Heart right ventricle (tissue), 16 donors: ENCODE measurements at places on chromosomes 5 and 9. TPM values are rescaled to one million over a fixed set of nuclear protein-coding genes. Genes with fewer than 3 reads are reported as not detected.

DNA sequence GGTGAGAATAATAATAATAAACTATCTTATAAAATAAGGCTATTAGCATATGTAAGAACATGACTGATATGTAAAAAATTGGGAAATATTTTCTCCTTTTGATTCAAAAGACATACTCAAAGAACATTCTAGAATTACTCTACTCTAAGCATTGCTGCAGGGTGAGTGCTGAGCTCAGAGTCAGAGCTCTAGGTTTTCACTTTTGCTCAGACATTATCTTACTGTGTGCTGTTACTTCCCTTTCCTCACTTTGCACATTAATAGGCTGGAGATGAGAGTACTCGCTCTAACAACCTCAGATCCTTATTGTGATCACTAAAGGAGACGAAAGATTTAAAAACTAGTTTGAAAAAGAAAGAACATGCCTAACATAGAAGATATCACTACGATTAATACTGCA lies 99.4 kb upstream of the C9orf72 start:
- DNase-seq, result no peak

DNA sequence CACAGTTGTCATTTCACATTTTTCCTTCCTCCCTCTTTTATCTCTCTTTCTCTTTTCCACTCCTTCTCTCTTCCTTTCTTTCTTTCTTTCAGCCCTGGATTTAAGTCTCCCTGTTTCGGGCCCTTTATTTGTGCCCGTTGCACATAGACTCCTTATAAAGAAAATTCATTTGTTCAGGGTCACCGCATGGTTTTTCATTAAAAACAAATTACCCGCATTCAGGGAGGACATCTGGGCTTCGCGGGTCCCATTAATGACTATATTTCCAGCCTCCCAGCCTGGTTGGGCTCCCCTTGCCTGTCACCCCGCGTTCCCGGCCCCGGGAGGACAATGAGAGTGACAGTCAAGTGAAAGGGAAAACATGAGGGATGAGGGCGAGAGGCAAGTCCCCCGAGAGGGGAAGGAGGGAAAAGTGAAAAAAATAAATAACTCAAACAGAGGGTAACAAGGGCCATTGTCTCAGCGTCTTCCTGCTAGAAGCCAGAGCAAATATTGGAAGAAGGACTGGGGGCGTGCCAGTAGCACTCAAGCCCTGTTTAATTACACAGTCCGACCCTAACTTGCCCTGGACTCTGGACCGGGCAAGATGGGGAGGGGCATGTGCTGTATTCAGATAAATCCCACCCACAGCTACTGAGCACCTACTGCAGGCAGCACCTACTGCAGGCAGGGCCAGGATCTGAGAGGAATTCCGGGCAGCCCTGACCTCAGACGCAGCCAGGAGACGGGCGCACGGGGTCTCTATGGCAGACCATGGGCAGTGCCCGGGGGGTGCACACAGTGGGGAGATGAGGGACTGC lies 166.2 kb downstream of the PAX5 start:
- no peak for DNase-seq

The ZNF608 gene
- total RNA-seq, result 12.3 TPM

- DNase-seq, result no peak
Measured at GRCh38 chr5:94693043-94693822, 74.8 kb downstream of the SLF1 start.

DNA sequence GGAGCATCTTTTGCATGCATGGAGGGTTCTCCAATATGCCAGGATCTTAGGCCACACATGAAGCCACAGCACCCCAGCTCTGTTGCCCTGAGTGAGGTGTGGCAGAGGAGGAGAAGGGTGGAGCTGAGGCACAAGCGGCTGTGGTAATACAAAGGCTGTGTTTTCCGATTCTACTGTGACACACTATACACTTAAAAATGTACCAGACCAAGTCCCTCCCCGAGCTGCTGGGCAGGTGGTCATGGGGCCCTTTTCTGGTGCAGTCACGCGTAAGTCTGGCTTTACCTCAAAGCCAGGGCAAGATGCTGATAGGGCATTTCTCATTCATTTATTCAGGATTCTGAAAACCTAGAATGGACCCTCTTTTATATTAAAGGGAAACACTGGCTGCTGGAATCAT lies 3.7 kb downstream of the ADGRV1 start:
- DNase-seq, result no peak

DNA sequence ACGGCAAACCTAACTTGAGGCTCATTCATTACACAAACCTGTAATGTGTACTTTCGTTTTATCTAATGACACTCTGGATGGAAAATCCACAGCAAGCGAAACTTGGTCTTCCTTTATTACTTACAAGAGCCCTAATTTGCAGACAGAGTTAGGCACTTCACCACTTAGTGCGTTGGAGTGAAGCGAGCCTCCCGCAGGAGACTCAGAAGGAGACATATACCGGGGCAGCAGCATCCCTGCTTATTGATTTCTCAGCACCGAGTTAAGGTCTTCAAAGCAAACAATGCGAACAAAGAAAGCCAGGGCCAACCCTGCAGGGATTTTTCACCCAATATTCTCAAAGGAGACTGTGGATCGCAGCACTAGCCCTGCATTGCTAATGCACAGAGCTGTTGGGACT lies 28.6 kb downstream of the LSM11 start:
- DNase-seq, result no peak

- no peak for DNase-seq
Measured at GRCh38 chr5:133119233-133119711, 67.5 kb downstream of the HSPA4 start.

The NMUR2 gene
- not detected for total RNA-seq

The ECSCR gene
- total RNA-seq, result 20.1 TPM

DNA sequence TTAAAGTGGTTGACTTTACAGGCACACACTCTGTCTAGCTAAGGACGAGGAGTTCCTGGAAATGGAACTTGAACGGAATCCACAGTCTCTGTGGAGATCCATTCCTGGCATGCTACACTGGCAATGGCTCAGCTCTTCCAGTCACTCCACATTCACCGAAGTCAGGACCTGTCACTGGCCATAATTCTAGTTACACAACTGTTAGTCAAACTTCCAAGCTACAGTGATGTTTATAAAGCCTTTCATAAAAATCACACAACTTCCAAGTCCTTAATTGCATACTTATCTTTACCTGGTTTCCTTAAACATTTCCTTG lies 15.7 kb downstream of the CDC14B start:
- no peak for DNase-seq

DNA sequence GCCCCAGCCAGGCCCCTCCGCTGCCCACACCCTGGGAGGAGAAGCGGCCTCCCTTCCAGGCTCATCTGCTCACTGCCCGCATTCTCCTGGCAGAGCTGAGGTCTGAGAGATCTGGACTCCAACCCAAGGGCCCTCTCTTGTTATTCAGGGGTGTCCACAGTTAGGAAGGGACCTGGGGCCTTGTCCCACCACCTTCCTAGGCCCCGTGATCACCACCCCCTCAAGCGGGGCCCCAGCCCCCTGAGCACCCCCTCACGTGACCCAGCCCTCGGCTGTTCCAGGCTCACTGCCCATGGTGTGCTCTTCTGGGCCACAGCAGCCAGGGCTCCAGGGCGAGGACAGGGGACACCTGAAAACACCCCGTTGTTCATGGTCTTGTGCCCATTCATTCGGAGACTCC lies 48.7 kb downstream of the NEURL1B start:
- DNase-seq, result no peak

GRCh38 chr5:177126771-177127170 lies 6.8 kb upstream of the NSD1 start:
- no peak for DNase-seq

DNA sequence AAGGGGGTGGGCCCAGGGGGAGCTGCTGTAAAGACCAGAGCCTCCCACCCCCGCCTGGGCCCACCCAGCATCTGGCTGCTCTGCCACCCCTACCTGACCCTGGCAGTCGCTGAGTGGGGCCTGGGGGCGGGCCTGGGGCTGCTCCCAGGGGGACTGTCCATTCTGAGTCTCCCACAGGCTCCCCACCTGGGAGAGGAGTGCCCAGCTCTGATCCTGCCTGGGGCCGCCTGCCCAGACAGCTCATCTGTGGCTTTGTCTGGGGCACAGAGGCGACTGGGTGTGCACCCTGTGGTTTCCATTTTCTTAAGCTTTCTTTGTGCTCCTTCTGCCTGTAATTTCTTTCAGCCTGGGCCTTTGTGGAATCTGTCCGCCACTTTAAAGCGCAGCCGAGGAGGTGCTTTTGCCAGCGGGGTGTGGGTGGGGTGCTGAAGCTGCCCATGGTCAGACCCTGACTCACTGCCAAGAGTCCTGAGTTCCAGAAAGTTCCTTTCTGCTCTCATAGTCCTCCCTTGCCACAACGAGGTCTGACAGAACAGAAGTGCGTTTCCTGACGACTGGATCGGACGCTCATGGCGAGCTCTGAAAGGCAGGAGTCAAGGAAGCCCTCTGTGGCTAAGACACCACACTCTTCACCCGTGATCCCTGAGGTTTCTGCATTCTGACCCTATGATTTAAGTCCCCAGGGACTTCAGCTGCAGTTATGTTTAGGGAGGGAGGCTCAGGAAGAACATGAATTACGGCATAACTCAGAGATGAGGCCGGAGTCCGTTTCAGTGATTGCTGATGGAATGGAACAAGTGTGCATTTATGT lies 225.0 kb downstream of the FANCC start:
- no peak for DNase-seq

GRCh38 chr5:177431317-177432142 lies 5.1 kb downstream of the GRK6 start:
- DNase-seq, result no peak

The INSL4 gene
- not detected for total RNA-seq

GRCh38 chr5:75335486-75335885 lies 1.5 kb upstream of the HMGCR start:
- no peak for DNase-seq

DNA sequence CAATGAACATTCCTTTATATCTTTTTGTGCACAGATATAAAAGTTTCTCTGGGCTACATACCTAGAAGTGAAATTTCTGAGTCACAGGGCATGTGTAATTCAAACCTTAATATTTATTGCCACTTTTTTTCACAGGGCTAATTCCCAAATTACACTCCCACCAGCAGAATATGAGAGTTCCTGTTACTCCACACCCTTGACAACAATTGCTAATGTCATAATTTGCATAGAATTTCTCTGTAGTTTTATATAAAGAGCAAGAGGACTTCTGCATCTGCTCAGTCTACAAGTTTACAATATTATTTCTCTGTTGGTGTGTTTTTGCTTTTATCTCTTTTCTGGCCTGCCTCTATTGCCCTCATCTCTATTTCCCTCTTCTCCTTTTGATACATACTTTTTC lies 518.5 kb downstream of the ZNF608 start:
- DNase-seq, result no peak

The RAI14 gene
- 17.5 TPM for total RNA-seq

The FBN2 gene
- 26.3 TPM for total RNA-seq
